NCI-H1436 (cell line): ENCODE measurements at places on chromosomes 7 and 10.

DNA sequence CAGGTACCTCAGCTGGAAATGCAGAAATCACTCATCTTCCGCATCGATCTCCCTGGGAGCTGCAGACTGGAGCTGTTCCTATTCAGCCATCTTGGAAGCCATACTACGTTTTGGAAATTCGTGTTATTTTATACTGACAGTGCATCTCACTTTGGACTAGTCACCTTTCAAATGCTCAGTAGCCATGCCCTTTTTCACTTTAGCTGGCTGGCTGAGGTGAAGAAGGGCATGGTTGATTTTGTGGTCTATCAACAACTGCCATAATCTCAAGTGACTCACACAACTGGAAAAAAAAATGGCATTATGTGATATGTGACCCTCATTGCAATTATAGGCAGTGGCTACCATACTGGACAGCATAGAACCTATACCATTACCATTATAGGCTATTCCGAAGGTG is 100.5 kb downstream of the CCDC71L start:
- no peak for DNase-seq

DNA sequence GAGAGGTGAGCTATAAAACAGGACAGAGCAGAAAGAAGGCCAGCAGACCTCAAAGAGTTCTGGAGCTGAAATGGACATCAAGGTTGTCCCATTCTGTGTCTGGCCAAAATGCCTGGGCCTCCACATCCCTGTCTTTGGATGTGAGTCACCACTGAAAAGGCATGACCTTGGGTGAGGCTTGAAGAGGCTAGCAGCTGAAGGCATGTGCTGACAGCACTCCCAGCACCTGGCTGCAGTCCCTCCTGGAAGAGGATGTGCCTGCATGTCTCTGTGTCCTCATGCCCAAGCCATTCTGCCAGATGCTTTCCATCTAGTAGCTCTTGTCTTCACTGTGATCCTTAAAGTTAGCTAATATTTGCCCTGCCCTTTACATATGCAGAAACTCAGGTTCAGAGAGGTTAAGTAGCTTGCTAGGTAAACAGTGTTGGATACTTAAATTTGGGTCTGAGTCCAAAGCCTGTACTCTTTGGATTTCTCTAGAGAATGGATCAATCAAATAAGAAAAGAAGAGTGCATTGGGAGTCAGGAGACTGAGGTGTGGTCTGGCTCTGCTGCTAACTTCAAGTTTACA is 35.8 kb downstream of the HECW1 start:
- DNase-seq: no peak

- no peak for DNase-seq
Observed at GRCh38 chr10:127319271-127319670, 122.9 kb upstream of the INSYN2A start.

DNA sequence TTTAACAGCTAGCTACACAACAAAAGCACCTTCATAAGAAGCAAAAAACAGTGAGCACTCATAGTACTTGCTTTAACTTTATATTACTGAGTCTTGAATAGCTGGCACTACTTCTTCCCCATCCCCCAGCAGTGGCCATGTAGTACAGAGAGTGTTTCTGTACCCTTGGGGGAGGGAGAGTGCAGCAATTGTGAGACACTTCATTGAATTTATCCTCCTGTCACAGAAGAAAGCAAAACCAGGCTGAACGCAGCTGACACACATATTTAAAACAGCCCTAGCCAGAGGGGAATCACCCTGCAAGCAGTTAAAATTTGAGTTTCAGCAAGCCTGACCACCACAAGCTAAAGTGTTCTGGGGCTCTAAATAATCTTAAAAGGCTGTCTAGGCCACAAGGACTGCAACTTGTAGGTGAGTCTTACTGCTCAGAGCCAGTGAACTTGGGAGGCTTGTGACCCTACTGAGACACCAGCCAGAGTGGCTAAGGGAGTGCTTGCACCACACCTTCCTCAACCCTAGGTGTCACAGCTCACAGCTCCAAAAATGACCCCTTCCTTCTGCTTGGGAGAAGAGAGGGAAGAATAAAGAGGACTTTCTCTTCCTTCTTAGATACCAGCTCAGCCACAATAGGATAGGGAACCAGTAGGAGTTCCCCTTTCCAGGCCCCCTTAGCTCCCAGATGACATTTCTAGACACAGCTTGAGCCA is 97.7 kb upstream of the MEOX2 start:
- no peak for DNase-seq

DNA sequence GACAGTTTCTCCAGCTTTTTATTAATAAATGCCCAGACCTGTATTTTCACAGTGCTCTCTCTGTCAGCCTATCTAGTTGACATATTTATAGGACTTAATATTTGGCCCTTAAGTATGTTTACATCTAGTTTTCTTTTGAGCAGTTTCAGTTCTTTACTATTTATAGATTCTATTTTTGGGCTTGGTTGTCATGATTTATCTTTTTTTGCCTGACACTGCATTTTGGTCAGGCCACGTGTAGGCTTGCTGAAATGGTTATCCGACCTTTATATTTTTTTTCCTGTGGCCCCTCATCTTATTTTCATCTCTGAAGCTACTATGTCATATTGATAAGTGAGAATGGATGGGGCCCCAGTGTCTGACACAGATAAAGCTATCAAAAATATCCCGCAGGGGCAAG is 515.4 kb upstream of the FZD8 start:
- DNase-seq: no peak

DNA sequence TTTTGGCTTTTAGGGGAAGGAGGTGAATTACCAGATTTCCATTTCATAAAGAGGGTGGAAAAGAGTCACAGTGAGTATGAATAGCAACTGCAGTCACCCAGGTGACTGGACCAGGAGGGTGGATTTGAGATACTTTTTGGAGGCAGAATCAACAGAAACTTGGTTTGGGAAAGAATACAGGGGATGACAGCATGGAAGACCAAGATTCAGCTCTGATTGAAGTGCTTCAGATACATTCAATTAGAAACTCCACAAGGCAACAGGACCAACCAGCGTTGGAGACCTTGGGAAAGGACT is 83.0 kb downstream of the SGMS1 start:
- DNase-seq: no peak

GRCh38 chr10:73095481-73096021 is 1.1 kb downstream of the P4HA1 start:
- no peak for DNase-seq

- DNase-seq: no peak
Observed at GRCh38 chr7:148670807-148671206, 27.9 kb upstream of the CUL1 start.

DNA sequence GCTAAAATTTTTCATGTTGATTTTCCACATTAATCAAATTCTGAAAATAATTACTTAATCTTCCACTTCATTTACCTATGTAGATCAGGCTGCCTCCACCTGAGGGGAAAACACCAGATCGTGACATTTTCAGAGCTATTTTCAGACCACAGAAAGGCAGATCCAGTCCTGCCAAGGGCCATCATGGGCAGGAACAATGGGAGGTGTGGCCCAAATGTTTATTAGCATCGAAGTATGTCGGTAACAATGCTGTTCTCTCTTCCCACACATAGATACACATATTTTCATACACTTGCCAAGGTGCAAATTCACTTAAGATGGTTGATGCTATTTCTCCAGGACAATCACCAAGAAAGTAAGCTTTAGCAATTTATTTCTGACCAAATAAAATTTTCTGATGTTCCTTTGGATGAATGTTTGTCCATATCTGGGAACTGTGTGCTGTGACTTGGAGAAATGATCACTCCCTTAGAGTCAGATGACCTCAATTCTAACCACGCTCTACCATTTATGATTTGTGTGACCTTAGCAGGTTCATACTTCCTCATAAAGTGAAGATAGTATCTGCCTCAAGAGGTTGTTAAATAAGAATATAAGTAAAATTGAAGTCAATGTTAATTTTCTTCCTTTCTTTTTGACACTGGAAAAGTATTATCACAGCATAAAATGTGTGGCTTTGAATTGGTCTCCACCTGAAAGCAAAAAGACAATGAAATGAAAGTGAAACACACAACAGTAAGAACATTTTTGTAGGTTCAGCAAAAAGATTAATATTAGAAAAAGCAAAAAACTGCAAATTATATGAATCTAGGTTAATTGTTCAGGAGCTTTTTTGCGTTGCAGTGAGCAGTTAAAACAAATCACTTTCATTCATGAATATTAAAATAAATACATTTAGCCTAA is 310.4 kb upstream of the PHF14 start:
- DNase-seq: no peak

GRCh38 chr7:2982831-2983230 is 60.8 kb downstream of the CARD11 start:
- DNase-seq: no peak

- DNase-seq: no peak
Observed at GRCh38 chr7:115032715-115033703, 111.1 kb downstream of the MDFIC start.

DNA sequence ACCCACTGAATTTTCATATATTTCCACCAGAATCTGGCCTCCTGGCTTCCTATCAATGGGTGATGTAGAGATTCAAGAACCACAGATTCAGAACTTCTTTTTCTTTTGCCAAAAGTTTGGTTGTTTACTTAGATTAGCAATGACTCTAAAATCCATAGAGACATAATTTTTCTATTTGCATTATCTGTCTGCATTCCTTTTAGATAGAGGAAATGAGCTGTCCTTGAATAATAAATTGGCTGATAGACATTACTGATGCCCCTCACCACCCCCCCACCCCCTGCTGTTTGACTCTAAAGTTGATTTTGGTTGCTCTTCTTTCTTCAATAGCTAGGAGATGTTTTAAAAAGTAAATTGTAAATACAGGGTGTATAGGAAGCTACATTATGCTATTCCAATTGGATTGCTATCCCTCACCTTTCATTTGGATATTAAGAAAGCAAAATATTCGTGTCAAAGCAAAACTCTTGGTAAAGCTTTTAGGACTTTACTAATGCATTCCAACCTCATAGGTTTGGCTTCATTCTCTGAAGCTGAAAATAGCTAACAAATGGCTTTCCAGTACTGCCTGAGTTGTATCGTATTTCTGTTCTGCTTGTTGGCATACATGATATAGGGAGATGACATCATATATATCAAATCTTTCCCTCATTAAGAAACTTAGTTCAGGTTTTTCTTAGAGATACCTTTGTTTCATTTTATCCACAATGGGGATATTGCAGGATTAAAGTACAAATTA is 606.0 kb downstream of the ARL4A start:
- no peak for DNase-seq

DNA sequence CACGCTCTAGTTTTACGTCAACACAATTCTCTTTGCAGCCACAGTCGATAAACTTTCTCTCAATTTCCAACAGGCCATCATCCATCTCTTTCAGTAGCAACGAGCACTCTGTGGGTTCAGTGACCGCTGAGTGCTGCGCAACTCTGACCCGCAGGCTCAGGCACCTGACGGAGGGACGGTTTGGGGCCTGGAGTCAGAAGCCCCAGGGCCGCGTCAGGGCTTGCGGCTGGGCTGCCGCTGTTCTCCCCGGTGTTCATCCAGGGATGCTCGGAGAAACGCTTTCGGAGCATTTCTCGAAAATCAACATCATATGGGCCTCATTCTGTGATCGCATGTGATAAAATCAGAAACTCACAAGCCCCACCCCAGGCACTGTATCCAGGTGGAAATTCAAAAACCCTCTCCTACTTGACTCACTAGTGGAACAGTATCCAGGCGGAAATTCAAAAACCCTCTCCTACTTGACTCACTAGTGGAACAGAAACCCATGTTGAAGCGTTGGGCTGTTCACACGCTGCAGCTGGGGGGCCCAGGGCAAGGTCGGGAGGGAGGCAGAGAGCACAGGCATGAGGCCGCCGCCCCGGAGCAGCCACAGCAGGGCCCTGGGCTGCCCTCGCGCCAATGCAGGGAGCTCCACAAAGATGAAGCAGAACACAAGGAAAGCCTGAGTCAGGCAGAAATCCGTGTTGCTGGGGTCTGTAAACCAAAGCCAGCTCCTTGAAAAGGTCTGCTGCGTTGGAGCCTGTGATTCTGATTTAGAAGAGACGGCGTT is 73.3 kb upstream of the NKX6-2 start:
- no peak for DNase-seq

DNA sequence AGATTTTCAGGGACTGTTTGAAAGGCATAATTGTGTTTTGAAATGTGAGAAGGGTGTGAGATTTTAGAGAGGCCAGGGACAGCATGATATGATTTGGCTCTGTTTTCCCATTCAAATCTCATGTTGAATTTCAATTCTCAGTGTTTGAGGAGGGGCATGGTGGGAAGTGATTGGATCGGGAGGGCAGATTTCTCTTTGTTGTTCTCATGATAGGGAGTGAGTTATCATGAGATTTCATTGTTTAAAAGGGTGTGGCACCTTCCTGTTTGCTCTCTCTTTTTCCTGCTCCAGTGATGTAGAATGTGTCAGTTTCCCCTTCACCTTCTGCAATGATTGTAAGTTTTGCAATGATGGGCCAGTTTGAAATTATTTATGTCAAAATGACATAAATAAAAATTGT is 113.0 kb upstream of the PCDH15 start:
- no peak for DNase-seq

DNA sequence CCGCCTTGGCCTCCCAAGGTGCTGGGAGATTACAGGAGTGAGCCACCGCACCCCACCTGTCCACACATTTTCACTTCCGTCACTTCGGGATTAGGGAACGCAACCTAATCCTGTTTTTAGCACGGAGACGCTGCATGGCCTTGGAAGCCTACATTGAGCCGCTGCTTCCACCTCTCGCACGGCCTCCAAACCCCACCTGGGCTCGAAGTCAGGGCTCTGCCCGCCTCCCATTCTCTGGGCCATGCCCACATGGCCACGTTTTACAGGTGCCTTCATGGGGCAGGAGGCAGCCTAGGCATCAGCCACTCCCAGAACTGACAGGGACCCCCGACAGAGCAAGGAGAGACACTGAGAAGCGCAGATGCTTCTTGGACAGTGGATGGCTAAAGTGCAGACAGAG is 100.6 kb downstream of the OAT start:
- no peak for DNase-seq

DNA sequence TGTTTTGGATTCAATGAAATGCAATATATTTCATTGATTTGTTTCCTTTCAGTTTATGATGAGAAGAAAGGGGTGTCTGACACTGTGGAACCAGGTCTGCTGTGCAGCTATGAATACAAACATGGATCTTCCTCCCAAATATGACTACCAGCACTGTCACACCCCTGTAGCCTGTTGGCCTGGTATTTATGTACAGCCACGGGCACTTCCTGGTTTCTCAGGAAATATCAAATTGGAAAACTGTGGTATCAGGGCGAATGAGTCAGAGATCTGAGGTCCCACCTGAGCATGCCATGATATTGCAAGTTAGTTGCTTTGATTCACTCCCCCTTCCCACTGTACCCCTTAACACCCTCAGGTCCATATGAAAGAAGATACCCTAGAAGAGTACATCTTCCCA is 87.8 kb downstream of the DNMBP start:
- DNase-seq: no peak

GRCh38 chr7:91657483-91658071 is 222.9 kb downstream of the MTERF1 start:
- no peak for DNase-seq

GRCh38 chr10:72063703-72064391 is 24.5 kb downstream of the SPOCK2 start:
- DNase-seq: no peak

DNA sequence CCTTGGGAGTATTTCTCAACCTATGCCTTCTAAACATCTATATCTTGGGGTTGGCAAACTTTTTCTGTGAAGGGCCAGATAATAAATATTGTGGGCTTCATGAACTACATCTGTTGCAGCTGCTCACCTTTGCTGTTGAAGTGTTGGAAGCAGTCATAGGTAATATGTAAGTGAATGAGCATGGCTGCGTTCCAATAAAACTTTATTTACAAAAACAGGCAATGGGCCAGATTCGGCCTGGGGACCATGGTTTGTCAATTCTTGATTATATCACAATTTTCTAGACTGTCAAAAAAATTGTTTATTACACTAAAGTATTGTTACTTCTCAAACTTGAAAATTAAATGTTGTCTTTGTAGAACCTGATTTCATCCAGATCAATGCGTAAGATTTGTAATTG is 54.9 kb downstream of the MTPN start:
- no peak for DNase-seq

GRCh38 chr7:34011696-34012095 is 106.4 kb downstream of the BMPER start:
- DNase-seq: no peak
